ENCODE measurements at places on chromosomes 11 and 22.

DNA sequence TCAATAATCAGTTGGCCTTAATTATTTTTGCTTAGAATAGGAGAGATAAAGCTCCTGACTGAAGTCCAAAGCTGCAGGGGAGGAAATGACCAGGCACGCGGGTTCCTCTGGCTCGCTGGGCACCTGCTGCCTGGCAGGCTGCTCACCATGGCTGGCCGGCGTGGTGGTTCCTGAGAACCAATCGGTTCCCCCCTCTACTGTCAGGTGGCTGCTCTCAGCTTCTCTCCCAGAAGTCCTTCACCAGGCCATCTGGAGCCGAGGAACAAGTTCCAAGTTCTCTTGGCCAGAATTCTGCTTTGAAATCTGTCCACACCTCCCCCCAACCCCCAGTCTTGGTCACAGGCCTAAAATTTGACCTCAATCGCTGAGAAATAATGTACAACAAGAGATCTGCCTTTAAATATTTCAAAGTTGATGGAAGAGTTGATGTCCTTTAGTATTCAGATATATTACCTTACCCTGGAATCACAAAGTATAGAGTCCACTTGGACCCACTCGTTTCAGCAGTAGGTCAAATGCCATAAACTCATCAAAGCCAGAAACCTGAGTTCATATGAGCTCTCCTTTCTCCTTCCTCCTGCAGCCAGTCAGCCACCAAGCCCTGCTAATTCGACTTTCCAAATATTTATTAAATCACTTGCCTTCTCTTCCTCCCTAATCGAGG, 25.2 kb downstream of the EXPH5 start:
- no peak for DNase-seq

DNA sequence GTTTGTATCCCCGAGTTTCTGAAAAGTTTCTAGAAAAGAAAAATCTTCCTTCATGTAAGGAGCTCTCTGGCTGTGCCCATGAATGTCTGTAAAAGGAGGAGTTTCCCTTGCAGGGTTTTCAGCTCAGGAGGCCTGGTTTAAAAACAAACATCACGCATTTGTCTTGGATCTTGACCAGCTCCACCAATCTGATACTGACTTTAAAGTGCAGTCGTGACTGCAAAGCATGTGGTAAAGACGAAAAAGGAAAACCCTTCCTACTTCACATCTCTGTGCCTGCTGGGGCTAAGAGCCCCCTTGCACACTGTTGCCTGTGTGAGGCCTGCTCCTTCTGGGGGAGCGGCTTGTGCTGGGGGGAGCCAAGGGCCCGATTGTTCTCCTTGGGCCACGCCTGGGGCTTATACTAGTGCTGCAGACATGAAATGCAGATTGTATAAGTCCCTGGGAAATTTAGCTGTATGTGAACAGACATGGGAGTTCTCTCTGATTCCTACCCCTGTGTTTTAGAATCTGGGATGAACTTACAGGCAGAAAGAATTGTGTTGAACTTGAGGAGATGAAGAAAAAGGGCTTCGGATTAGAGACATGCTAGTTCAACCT, 62.1 kb downstream of the ADAMTS15 start:
- DNase-seq: no peak

DNA sequence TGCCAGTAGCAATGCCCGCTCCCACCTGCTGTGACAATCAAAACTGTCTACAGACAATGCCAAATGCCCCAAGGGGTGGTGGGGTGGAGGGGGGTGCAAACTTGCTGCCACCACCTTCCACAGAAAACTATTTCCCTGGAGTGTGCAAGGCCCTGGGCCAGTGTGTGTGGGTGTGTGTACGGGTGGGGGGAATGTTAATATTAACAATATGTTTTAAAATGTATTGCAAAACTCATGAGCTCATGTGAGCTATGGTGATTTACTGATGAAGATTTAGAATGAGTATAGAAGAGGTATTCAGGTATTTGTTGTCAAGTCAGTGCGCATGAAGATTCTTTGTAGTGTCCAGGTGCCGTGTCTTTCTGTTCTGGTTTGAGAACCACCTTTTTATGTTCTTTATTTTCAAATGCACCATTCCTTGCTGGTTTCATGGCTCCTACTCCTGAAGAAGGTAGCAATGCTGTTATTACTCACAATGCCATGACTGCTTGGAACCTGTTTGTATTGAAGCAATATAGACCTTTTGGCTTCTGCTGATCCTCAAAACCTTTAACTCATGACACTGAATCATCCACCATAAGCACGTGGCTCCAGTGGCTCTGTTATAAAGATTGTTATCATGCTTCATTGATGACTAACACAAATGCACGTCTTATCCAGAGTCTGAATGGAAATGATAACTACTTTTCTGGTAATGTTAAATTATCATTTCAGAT, 29.9 kb upstream of the AQP11 start:
- DNase-seq: no peak

DNA sequence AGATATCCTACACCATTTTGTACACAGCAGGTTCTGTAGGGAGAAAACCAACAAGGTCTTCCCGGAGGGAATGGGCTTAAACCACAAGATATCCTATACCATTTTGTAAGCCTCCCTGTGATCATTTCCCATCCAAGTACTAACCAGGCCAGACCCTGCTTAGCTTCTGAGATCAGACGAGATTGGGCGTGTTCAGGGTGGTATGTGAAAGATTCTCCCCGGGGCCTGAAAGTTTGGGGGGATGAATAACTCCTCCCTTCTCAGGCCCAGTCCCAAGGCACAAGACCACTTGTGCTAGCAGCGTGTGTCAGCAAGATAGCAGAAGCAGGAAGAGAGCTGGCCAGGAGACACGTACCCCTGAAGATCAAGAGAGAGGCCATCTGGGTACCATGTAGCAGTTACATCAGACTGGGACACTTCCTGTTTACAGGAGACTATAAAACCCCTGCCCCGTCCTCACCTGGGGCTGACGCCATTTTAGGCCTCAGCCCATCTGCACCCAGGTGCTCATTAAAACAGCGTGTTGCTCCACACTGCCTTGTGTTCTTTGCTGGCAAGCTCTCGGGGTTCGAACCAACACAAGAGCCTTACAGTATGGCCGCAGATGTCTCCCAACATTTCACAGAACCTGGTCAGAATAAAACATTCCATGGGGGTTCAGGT, 17.3 kb downstream of the MIF start:
- DNase-seq: no peak
